ENCODE measurements at places on chromosomes 1 and 21.

DNA sequence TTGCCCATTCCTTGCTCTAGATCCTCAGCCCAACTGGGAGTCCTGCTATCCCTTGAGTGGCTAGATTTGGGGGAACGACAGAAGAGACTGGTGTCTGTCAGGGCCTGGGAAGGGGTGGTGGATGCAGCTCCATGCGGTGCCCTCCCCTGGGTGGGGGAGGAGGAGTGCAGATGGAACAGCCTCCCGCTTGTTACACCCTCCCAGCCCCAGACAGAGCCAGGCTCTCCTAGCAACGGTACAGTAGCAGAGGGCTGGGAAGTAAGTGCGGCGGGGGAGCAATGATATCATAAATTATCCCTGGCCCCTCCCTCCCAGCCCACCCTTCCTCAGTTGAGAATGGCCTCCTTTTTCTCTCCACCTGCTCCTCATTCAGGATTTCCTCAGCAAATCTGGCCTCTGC, 37.2 kb downstream of the RHBG start:
- no peak for DNase-seq

DNA sequence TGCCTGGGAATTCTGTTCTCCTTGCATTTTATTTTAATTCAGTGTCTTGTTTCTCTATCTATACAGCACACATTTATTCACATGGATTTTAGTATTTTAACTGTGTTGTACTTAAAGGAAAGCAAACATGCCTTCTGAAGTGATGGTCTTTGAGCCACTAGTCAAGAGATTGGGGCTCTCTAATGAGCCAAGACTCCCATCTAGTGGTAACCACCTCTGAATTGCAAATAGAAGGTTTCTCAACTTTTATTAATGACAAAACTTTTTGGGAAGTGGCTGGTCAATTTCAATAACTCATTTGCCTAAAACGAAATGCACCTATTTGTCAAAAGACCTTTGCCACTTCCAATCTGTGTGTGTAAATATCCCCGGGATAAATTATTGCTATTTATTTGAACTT, 199.6 kb downstream of the LTN1 start:
- no peak for DNase-seq

DNA sequence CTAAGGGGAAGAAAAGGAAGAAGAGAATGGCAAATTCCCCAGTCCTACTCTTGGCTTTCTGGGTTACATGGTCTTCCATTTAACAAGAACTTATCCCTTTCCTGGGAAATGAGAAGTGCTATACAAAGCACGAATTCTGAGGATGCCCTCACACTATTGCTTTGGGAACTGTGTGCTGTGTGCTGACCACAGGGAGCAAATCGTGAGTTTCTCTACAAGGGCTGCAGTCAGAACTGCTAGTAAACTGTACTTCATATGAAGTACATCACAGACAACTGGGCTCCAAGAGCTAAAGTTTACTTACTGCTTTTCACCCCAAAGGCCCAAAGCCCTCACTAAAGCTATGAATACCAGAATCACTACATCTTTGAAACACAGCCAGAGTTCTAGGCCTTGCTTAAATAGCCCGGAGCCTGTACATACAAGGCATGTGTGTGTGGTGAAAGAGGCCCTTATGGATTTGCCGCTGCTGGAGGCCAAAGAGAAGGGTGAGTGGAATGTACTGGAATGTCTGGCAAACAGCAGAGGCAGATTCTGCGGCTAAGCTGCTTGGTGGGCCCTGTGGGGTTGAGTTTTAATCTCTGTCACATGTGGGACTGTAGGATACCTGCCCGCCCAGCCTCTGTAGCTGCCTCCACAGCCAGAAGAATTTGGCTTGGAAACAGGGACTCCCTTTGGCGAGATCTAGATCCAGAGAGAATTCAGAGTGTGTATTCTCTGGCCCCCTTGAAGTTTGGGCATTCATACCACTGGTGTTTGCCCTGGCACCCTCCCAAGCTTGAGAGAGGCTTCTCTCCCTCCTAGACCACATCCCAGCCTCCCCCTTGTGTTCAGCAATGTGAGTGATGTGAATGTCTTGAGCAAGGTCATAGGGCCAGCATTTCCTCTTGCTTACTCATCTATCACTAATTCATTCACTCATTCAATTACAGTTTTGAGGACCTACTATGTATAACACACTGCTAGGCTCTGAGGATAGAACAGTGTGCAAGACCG, 21.9 kb upstream of the TRIM67 start:
- DNase-seq = no peak

DNA sequence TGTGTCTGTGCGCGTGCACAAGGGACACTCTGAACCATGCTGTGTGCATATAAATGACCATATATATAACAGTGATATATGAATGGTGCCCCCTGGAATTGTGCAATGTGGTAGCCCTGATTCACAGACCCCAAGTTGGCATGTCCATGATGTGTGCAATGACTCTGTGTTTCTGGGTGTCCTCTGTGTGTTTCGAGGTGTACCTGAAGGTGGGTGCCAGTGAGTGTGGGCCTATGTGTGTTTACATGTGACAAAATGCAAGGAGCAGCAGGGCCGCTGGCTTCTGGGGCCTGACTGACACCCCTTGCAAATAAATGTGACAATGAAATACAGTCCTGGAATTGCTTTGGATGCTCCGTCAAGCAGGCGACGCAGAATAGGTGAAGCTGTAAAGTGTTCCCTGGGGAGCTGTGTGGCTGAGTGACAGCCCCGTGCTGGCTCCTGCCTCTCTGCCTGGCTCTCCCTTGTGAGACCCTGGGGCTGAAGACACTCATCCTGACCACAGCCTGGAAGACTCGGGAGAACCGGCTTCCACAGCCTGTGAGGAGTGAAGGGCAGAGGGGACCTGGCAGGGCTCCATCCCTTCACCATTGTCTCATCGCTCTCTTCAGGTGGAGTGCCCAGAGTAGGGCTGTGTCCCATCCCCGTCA, 38.2 kb upstream of the CSF3R start:
- DNase-seq = no peak

DNA sequence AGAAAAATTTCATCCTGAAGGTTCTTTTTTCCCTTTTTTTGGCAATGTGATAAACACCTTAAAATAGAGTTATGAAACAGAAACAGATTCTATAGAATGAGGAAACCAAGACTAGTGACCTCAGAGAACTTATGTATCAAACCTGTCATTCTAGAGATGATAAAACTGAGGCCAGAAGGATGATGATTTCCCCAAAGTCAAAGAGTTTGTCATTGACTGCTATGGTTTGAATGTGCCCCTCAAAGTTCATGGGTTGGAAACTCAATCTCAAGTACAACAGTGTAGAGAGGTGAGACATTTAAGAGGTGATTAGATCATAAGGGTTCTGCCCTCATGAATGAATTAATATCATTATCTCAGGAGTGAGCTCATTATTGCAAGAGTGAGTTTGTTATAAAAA, 13.7 kb upstream of the BEND5 start:
- no peak for DNase-seq
